ENCODE measurements at places on chromosomes 16 and 17.
A peak's percentile ranks its signal among the peaks of the same experiment; 100 is the strongest.

- no peak for DNase-seq
These were observed 23.4 kb downstream of the MYH8 start for GRCh38 chr17:10398352-10398751.

DNA sequence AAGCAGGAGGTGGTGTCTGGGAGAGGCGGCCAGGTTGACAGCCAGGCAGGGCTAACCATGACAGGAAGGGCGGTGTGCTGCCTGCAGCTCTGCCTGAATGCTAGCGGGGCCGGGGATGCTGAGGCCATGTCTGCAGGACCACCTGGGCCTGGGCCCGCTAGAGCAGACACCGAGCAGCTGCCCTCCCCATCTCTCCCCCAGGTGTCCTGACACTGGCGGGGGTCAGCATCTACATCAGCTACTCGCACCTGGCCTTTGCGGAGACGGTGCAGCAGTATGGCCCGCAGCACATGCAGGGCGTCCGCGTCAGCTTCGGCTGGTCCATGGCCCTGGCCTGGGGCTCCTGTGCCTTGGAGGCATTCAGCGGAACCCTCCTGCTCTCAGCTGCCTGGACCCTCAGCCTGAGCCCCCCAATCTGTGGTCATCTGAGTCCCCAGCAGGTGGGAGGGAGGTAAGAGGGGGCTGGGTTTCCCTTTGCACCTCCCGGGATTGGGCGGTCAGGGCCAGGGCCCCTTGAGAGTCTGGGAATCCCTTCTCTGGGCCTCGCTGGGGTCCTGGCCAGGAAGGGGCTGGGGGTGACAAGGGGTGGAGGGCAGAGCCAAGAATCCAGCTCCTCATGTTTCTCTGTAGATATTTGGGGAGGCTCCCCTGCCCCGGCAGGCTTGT, 7.5 kb downstream of the TMEM235 start:
- no peak for DNase-seq

GRCh38 chr16:11248133-11248532, 7.9 kb downstream of the SOCS1 start:
- no peak for DNase-seq

DNA sequence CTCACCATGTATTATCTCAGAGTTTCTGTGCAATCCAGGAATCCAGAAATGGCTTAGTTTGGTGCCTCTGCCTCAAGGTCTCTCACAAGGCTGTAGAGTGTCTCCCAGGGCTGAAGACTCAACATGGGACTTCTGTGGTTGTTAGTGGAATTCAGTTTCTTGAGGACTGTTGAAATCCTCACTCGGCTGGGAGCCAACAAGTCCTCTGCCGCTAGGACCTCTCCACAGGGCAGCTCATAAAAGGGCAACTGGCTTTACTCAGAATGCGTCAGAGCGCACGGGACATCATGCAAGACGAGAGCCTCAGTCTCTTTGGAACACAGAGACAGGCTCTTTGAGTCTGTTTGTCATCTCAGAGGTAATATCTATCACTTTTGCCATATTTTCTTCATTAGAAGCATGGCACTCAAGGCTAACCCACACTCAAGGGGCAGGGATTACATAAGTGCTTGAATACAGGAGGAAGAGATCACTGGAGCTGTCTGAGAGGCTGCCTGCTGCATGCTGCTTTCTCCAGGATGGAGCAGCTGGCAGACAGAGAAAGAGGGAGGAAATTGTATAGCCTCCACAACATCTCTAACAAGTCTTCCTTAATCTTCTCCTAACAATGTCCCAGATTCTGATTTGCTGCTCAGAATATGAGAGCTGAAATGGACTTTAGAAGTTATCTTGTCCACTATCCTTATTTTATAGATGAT, 97.5 kb upstream of the ASIC2 start:
- DNase-seq, result peak; percentile 42

DNA sequence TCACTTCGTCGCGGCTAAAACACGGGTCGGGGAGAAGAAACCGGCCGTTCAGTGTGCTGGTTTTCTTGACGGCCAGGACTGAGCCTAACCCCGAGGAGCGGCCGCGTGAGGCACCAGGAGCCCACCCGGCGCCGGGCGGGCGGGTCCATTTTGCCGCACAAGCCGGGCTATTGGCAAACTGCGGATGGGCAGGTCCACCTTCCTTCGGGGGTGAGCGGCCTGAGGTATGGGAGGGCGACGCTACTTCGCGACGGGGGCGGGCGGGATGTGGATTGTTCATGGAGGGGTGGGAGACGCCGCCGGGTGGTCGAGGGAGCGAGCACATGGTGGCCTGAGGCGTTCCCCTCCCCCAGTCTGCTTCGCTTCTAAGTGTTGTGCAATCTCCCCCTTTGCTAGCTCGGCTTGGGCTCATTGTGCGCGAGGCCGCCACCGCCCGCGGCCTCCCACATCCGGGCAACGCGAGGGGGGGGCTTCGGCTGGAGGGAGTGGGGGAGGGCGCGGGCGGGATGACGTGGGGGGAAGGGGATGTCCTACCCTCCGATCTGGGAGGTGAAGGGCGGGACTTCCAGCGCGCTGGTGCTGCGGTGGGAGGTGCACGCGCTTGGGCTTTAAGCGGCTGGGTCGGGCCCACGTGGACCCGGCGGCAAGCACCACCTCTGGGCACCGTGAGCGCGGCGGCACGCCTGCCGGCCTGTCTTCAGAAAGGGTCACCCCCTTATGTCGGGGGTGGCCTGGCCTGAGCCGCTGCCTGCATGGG, 5.9 kb upstream of the CD68 start:
- peak; percentile 82 for DNase-seq

- DNase-seq, result peak; percentile 54
These were observed 54.4 kb upstream of the RCVRN start for GRCh38 chr17:9959377-9959981.

DNA sequence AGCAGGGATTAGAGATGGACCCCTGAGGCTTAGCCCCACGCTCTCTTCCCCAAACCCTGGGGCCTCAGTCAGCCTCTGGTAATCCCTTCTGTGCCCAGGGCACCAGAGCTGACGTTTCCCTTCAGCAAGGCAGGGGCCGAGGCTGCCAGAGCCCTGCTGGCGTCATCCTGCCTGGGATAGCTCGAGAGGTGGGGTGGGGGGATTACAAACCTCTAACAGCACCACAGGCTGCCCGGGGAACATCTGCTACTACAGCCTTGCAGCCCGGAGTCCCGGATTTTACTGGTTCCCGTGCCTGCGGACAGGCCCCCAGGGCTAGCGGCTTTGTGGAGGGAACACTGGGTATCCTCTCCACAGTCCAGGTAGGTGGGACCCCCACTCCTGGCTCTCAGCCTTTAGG, at the start of gene AANAT:
Gene AANAT (plus strand): TSS at position 238 of the 400 bp plus-strand sequence. CDS start 1,144 bp downstream, outside the sequence.
- no peak for DNase-seq

DNA sequence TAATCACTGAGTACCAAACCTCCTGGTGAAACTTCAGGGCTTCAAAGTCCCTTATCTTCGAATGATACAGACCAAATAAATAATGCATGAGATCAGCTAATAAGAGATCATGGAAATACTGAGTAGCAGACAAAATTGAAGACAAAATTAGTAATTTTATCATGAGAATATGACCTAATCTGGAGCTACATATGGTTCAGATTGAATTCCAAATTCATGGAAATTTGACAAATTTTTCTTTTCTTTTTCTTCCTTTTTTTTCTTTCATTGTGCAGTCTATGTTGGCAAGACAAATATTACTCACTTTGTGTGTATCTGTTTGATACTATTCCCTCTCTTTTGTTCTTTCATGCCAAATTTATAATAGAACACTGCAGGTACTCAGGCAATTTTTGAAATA, 218.1 kb upstream of the KCNJ16 start:
- no peak for DNase-seq

DNA sequence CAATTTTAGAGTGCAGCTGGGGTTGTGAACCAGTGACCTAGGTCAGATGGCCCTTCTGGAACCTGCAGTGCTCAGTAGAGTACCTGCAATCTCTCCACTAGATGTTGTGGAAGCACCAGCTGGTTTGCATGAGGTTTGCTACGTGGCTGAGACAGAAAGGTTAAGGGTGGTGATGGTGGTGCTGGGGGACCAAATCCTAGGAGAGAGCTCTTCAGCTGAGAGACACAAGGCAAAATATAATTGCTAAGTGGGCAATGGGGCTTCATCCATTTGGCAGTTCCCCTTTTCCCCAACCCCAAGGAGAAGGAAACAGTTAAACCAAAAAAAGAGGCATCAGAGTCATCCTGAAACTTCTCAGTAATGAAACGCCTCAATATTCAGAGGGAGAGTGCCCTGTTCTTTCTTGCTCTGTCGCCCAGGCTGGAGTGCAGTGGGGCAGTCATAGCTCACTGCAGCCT, 13.9 kb downstream of the ITPRIPL2 start:
- DNase-seq, result no peak

DNA sequence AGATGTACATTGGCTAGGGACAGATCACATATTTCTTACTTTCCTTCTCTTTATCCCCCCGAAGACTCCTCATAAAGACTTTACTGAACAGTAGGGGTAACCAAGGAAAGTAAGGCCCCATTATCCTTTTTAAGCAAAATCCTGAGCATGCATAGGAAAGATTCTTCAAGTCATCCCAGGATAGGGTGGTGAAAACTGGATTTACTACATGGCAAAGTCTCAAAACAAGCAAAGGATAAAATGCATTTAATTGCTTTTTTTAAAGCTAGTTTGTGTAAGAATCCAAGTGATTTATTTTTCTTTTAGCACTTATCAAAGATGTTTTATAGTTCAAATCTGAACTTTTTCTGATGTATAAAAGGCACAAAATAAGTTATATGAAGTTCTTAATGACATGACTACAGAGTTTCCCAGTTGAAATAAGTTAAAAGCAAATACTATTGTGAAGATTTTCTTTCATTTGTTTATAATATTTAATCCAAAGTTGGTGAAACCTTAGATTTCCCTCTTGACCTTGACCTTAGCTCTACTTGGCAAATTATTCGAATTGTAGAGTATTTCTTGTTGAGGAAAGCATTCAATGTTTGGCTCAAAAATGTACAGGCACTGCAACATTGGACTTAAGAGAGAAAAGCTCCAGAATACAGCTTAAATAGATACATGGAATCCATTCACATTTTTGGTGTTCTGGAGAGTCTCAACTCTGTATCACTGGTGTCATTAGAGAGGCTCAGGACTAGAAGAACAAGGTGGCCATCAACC, 104.3 kb downstream of the ABCA8 start:
- no peak for DNase-seq

- no peak for DNase-seq
These were observed 46.8 kb downstream of the PLXDC1 start for GRCh38 chr17:39104657-39105056.

- no peak for DNase-seq
These were observed 584.9 kb downstream of the CDH13 start for GRCh38 chr16:83211711-83212110.

GRCh38 chr17:47695429-47696376, 1.7 kb downstream of the TBKBP1 start:
- no peak for DNase-seq

GRCh38 chr17:3745071-3745470, 21.4 kb downstream of the HASPIN start:
- DNase-seq, result no peak

DNA sequence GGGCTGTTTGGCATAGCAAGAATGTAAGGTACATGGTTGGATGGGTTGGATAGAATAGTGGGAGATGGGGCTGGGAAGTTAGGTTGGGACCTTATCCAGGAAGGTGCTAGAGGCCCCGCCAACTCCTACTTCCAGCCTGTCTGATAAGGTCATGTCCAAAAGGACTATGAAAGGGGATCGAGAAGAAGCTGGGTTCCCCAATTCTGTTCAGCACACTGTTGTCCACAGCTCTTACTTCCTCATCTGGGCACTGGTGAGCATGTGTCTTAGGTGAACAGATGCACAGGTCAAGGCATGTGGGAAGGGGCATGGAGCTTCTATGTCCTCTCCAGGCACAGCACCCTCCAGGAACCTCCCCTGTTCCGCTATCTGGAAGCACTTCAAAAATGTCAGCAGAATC, 5.6 kb upstream of the ULK2 start:
- DNase-seq, result no peak

DNA sequence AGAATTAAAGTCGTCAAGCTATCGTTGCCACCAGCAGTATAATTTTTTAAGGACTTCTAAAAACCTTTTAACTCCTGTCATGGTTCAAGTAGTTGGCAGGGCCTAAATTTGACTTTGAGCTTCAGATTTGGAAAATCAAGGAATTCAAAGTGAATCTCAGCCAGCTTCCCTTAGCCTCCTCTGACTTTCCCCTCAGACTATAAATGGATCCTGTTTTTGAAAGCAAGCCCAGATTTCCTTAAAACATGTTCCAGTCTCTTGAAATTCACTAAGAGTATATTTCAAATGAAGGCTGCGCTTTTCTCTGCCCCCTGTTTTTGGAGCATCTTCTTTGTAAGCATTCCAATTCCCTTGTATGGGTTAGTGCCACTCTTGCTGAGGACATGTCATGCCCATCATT, 101.8 kb upstream of the CDH8 start:
- DNase-seq, result no peak

DNA sequence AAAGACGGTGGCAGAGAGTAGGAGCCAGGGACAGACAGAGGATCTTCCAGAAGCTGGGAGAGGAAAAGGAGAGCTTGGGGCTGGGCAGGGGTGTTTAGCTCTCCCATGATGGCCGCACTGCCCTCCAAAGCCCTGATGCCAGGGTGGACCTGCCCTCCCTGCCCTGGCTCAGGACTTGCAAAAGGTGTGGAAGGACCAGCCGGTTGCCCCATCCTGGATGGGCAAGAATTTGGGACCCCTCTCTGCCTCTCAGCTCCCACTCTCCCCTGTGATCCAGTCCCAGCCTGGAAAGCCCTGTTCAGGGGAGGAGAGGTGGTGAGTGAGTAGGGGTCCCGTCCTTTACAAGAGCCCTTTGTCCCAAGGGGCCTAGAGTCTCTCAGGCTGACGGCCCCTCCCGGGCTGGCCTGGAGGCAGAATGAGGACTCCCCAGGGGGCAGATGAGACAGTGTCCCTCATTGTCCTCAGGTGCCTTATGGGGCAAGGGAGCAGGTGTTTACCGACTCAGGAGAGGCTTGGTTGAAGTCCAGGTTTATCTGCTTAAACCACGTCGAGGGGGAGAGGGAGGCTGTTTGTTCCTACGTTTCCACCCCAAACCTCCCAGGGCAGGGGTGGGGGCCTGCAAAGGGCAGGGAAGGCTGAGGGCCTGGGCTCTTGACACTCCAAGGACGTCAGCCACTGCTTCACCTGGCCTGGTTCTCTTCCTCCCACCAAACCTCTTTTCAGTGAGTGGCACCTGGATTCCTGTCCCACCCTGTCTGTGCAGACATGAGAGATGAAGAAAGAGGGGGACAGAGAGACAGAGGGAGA, 19.3 kb upstream of the ITGA3 start:
- DNase-seq, result no peak
